ENCODE measurements at places on chromosomes 4 and X.

DNA sequence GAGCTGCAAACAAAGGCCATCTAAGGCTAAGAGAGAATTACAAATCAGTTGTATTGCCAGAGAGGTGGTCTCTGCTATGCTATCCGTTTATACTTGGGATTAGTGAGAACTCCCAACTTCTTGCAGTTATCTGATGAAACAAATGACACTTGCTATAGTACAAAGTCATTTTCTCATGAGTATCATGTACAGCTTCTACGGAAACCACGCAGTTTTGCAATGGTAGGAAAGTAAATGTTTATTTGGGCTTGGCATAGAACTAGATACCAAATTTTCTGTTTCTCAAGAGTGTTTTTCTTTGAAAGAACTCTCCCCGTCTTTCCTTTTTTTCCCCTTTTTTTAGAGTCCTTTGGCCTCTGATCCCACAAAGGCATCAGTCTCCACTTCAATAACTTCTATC, 128.2 kb upstream of the ENPEP start:
- no peak for DNase-seq

GRCh38 chr4:46836584-46836983, 72.5 kb downstream of the COX7B2 start:
- DNase-seq = no peak

DNA sequence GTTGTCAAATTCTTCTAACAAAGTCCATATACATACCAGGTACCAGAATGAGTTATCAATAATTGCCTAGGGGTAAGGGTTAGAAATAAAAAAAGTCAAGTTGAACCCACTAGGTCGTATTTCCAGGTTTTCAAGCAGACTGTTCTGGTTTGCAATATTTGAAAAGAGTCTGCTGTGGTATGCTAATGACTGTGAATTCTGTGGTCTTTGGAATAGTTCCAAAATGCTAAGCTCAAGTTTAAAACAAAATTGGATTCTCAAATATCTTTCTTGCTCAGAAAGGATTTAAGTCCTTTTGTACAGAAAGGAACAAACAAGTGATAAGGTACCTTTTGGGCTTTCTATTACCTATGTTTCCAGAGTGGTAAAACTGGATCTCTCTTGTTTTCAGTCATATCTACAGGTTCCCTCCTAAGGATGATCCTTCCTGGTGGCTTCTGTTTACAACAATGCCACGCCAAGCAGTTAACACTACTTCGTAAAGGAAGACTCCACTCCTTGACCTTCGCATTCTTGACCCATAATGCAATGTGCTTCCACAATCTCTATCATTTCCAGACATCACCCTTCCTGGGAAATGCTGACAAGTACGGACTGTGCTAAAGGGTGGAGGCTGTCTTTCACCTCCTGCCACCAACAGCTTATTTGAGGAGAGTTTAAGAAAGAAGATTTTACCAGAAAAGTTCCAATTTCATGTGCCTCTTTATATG, 531.7 kb upstream of the FTHL17 start:
- no peak for DNase-seq

- DNase-seq = no peak
Measured at GRCh38 chr4:73855406-73855805, 2.3 kb downstream of the PF4V1 start.

DNA sequence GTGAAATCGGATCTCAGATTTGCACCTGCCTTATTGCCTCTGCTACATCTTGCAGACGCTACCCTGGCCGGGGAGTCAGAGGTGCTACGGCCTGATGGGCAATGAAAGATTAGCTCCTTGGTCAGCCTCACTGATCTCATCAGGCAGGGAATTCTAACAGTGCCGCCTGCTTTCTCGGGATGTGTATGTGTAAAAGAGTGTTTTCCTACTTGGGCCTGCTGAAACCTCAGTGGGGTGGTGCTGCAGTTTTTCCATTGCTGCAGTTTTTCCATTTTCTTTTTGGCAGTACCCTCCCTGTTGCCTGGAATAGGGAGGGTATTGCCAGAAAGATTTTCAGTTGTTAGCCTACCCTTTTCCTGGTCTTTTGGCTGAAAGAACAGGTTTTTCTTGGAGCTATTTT, 117.5 kb downstream of the CDKL5 start:
- no peak for DNase-seq

DNA sequence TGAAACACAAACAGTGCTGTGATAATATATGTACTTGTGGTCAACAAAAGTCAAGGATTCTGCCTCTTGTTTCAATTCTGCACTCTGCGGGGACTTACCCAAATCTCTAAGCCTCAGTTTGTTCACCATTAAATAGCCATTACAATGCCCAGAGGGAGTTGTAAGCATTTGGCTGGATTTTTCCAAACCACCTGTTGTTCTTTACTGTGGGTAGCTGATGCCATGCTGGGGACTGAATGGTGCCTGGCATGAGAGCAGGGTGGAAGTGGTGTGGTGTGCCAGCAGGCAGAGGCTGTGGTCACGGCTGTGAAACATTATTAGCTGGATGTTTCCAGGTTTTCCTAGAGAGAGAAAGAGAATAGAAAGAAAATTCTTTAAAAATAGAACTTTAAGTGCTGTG, 60.7 kb upstream of the PAK3 start:
- no peak for DNase-seq

- no peak for DNase-seq
Measured at GRCh38 chr4:56181140-56181953, 205.9 kb downstream of the AASDH start.

DNA sequence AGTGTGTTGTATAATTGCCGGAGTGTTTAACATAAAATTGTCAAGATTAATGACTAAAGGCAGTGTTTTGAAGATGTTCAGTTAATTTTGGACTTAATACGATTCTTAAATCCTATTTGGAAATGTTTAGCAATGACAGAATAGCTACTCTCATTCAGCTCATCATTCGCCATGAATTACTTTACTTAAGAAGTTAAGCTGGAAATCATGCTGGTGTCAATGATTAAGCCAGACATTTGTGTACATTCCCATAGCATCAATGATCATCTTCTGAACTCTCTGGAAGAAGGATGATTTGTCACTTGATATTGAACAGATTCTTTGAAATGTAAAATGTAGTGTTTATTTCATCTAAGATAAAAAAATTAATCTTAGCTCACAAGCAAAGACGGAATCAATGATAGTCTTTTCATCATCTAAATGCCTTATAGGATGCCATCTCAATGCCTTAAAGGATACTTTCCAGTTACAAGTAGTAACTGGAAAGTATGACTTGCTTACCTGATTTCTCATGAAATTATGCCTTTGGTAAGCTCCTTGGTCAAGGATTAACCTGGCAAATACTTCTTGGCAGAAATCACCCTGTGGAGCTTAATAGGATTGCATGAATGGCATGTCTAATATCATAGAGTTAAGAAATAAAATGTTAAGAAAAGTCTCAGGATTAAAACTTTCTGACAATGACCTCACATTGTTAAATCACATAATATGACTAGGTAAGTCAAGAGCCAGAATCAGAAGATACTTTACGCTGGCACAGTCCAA, 515.5 kb upstream of the AGA start:
- DNase-seq = no peak

Data from B cell (primary cell).